ENCODE measurements at places on chromosomes 11 and 22.

DNA sequence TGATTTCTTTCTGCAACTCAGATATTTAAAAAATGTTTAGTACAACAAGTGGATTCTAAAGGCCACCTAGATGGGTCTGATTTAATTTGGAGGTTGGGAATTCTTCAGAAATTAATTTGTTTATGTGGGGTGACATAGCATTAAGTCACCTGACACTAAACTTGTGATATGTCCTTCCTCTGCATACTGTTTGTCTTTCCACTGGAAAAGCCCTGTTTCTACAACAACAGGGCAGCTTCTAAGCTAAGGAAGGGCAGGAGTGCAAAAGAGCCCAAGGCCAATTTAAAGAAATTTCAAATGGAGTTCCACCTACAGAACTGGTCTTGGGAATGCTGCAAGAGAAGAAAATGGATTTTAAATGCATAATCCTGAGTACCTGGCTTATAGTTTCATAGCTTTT, 319.2 kb downstream of the SOX6 start:
- H3K27me3 ChIP-seq = no peaks in the 10 kb centered on the region
- no peaks in the 10 kb centered on the region for H3K36me3 ChIP-seq

GRCh38 chr11:115100706-115101105, 403.5 kb downstream of the CADM1 start:
- no peak overlapping the region for H3K27ac ChIP-seq
- no peaks in the 10 kb centered on the region for H3K27me3 ChIP-seq
- no peaks in the 10 kb centered on the region for H3K36me3 ChIP-seq
- no peak overlapping the region for H3K4me3 ChIP-seq
- DNase-seq = no peak
- no peaks in the 10 kb centered on the region for H3K4me1 ChIP-seq

- H3K36me3 ChIP-seq = no peaks in the 10 kb centered on the region
- DNase-seq = peak; percentile 22
- H3K27ac ChIP-seq = no peak overlapping the region
- no peaks in the 10 kb centered on the region for H3K27me3 ChIP-seq
- H3K4me3 ChIP-seq = no peak overlapping the region
Observed at GRCh38 chr11:34316347-34317035, 41.3 kb downstream of the ABTB2 start.

- no peak overlapping the region for H3K4me3 ChIP-seq
- no peaks in the 10 kb centered on the region for H3K4me1 ChIP-seq
- H3K27ac ChIP-seq = no peak overlapping the region
- no peaks in the 10 kb centered on the region for H3K27me3 ChIP-seq
- no peaks in the 10 kb centered on the region for H3K36me3 ChIP-seq
Observed at GRCh38 chr11:57873196-57873911, 111.8 kb downstream of the CTNND1 start.

DNA sequence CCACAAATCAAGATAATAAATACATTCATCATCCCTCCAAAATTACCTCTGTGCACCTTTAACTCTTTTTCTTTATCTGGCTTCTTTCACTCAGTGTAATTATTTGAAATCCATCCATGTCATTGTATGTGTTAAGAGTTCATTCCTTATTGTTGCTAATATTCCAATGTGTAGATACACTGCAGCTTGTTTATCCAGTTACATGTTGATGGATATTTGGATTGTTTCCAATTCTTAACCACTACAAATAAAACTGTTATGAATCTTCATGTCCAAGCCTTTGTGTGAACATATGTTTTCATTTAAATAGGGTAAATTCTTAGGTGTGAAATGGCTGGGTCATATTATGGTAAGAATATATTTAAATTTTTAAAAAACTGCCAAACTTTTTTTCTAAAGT, 323.3 kb upstream of the NCAM1 start:
- H3K27ac ChIP-seq = no peak overlapping the region
- H3K4me3 ChIP-seq = no peak overlapping the region
- no peaks in the 10 kb centered on the region for H3K4me1 ChIP-seq
- no peaks in the 10 kb centered on the region for H3K36me3 ChIP-seq
- no peak for DNase-seq

DNA sequence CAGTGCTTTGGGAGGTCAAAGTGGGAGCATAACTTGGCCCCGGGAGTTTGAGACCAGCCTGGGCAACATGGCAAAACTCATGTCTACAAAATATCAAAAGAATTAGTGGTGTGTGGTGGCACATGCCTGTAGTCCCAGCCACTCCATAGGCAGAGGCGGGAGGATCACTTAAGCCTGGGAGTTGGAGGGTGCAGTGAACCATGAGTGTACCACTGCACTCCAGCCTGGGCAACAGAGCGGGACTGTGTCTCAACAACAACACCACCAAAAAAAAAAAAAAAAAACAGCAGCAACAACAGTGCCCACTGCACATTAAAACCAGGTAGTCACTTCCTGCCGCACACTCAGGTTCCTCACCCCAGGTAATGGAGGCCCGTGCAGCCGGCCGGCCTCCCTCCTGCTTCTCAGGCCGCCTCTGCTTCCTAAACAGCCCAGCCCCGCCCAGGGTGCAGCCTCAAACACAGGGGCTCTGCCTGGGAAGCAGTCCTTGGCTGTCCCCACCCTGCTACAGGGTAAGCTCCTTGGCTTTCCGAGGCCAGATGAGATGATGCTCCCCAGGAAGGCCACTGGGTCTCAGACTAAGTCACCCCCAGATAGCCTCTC, 318.3 kb downstream of the SHANK2 start:
- DNase-seq = no peak
- no peak overlapping the region for H3K27ac ChIP-seq
- H3K27me3 ChIP-seq = no peaks in the 10 kb centered on the region
- no peaks in the 10 kb centered on the region for H3K36me3 ChIP-seq
- no peak overlapping the region for H3K4me3 ChIP-seq

- H3K27me3 ChIP-seq = no peaks in the 10 kb centered on the region
- DNase-seq = peak; percentile 68
- H3K4me3 ChIP-seq = no peak overlapping the region
- H3K27ac ChIP-seq = no peak overlapping the region
- H3K36me3 ChIP-seq = no peaks in the 10 kb centered on the region
Observed at GRCh38 chr22:37999640-38000272, 15.4 kb upstream of the SOX10 start.

DNA sequence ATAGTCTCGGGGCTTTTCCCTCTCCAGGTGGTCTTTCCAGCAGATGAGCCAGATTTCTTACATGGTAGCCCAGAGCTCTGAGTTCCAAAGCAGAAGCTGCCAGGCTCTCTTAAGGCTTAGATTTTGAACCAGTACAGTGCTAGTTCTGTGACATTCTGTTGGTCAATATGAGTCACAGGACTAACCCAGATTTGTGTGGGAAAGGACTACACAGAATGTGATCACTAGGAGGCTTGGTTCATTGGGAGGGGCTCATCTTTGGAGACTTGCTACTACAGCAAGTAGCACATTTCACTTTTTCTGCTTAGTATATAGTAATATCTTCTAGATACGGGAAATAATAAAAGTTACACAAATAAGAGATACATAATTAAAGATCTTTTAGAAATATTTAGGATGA, 24.1 kb downstream of the RNF214 start:
- H3K27ac ChIP-seq = no peak overlapping the region
- DNase-seq = no peak
- H3K27me3 ChIP-seq = no peaks in the 10 kb centered on the region
- peaks cover 7% of the 10 kb centered on the region for H3K36me3 ChIP-seq

DNA sequence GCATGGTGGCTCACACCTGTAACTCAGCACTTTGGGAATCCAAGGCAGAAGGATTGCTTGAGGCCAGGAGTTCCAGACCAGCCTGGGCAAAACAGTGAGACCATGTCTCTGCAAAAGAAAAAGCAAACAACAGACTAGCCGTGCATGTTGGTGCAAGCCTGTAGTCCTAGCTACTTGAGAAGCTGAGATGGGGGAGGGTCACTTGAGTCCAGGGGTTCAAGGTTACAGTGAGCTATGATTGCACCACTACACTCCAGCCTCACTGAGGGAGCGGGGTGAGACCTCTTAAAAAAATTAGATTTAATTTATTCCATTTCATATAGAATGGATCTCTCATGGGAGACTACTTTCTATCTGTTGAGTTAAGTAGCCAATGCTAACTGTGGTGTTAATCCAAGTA, 50.4 kb downstream of the DDX10 start:
- H3K27ac ChIP-seq = no peak overlapping the region
- H3K4me1 ChIP-seq = no peaks in the 10 kb centered on the region
- peaks cover 11% of the 10 kb centered on the region for H3K36me3 ChIP-seq
- no peaks in the 10 kb centered on the region for H3K27me3 ChIP-seq

Measured in common myeloid progenitor, CD34-positive (primary cell).